RCC 7860 (cell line): ENCODE measurements at places on chromosomes 2 and 18.

DNA sequence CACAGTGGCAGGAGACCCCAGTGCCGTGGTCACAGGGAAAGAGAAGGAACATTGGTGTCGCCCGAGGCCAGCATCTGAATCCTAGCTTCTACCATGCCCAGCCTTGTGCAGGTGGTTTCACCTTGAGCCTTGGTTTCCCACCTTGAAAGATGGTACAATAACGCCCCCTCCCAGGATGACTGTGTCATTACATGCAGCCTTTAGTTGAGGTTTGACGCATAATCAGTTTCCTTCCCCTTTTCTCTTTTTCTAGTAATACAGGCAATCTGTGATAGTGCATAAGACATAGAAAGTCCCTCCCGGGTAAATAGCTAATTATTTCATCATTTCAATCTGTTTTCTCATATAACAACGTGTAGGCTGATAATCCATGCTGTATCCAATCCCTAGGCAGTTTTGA, 29.8 kb upstream of the ZNF407 start:
- DNase-seq: no peak

GRCh38 chr2:60154142-60154541, 399.3 kb downstream of the BCL11A start:
- DNase-seq: no peak

DNA sequence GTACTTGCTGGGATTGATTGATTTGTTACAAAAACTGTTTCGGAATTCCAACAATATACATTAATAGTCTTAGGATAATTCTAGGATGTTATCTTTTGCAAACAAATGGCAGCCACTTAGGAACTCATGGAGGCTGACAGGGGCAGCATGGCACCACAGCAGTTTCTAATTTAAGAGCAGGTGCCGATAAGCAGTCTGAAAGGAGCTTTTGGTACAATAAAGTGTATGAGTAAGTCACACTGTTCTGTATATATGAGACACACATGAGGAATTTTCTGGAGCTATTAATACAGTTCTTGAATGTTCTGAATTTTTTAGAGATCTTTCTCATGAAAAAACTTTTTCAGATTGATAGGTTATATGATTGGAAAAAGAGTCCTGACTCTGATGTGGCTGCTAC, 52.2 kb downstream of the EIF5B start:
- DNase-seq: no peak

GRCh38 chr18:54033052-54033451, 191.4 kb downstream of the MBD2 start:
- peak; percentile 51 for DNase-seq

DNA sequence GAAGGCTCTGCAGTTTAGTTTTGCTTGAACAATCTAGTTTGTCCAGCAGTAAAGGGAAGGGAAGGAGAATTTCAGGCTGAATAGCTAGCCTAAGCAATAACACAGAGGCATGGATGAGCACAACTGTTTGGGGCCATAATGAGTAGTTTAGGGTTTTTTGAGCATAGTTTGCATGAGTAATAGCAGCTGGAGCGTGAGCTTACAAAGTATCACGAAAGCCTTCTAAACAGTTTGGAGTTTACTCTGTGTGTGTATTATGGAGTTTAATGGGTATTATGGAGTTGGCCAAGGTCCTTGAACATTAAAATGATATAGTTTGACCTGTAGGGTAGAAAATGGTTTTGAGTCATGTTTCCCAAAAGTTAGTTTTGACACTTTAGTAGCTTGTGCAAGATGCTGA, 782.3 kb downstream of the ERBB4 start:
- DNase-seq: no peak

GRCh38 chr18:32373995-32374394, 96.7 kb downstream of the GAREM1 start:
- DNase-seq: peak; percentile 7

DNA sequence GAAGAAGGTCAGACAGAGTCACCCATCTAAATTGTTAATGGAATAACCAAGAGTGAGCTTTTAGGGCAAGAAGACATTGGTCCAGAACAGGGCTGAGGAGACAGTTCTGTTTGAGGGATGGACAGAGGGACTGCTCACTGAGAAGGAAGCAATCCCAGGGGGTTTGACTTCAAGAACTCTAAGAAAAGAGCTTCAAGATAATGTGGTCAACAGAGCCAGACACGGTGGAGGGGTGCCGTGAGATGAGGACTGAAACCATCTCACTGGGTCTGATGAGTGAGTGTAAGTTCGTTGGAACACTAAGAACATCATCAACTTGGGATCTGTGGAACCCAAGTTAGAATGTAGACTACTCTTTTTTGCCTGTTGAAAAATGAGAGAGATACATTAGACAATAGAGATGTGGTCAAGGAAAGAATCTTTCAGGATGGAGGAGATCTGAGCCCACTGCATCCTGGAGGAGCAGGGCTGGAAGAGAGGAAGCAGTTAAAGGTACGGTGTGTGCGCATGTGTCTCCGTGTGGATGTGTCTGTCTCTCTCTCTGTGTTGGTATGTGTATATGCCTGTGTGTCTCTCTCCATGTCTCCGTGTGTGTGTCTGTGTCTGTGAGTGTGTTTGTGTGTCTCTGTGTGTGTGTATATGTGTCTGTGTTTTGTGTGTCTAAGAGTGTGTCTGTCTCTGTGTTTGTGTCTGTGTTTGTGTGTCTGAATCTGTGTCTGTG, 172.1 kb downstream of the MYCN start:
- DNase-seq: no peak

DNA sequence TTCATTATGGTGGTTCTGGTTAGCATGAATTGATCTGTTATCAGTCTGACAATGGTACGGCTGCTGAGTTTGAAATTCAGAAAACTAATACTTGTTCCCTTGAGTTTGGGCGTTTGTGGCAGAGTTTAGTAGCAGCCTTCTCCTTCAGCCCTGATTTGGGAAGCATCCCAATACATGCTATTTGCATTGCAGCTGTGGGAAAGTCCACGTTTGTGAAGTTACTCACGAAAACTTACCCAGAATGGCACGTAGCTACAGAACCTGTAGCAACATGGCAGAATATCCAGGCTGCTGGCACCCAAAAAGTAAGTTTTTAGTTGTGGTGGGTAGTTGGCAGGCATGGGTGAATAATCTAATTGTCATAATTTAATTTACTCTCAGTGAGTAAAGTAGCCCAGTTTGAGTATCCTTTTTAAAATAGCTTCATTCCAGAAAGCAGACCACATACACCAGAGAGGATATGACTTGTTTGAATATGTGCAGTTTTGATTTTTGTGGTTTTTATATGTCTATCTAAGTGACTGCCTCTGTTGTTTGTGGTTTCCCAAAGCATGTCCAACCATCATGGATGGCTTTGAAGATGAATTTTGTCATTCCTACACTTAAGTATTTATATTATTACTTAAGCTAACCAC, 12.2 kb downstream of the DGUOK start:
- peak; percentile 65 for DNase-seq

DNA sequence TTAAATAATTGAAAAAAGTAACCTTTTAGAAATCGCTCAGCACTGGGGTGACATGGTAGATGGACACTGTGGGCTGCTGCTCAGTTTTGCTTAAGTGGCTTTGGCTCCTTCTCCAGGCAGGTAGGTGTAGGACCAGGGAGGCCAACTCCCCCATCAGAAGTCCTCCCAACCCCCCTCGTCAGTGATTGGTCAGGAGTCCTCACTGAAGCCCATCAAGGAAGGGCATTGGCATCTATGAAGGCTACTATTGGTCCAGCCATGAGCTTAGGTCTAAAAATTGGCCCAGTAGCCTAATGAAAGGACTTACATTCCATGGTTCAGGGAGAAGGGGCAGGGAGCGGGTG, 34.7 kb downstream of the ST3GAL5 start:
- no peak for DNase-seq

DNA sequence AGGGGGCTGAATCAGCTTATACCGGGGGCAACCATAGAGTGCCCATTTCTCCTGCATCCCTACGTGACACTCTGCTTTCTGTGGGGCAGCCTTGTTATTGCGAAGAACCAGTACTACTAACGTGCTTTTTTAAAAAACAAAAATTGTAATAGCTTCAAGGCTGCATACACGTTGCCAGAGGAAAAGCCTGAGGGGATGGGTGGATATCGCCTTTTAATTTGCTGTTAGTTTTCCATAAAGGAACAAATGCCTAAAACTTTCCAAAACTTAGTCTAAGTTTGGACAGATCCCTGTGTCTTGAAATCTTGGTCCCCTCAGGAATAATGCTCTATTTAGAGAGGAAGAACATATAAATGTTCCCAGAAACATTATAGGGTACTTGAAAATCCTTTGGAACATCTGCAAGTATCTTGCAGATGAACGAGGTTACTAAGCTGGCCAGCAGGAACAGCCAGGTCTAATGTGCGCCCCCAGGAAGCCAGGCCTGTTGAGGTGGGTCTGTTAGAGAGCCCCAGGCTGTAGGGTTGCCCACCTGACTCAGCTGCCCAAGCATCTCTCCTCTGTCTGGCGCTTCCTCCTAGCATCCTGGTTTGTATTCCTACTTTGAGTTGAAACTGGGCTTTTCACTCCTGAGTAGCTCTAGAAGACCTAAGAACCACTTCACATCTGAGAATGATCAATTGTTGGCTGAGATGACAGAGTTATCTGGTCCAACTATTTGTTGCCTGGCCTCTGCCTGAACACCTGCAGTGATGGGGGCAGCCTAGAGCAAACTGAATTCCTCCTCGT, 96.9 kb downstream of the TGOLN2 start:
- DNase-seq: no peak

GRCh38 chr2:214376618-214377285, 34.1 kb upstream of the VWC2L start:
- DNase-seq: no peak

DNA sequence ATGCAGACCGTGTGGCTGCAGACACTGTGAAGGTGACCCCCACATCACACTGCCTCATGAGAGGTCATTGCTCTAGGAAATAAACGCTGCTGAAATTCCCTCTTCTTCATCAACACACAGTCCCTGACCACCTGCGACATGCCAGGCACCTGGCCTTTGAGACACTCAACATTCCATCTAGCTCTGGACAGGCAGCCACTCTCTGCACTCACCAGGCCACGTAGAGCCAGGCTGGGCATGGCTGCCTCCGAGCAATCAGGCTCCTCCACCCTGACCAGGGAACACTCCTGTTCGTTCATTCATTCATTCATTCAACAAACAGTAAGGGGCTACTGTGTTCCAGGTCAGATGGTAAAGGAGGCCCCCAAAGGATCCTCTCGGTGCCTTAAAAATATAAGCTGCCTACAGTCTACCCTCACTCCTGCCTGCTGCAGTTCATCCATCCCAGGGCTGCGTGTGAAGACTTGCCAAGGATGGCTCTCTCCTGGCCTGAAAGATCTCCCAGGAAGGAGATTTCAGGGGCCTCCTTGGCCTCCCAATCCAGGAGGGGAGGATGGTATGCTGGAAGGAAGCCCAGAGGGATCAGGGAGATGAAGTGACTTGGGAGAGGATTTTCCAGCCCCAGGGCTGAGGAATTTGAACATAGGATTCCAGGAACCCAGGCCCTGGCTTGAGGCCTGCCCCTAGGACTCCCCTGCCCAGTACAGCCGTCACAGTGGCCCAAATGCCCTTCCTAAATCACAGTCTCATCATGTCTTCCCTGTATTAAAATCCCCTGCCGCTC, 66.7 kb downstream of the TNS1 start:
- no peak for DNase-seq
